ENCODE measurements at places on chromosomes 12 and 14. TPM values are rescaled to one million over a fixed set of nuclear protein-coding genes. Genes with fewer than 3 reads are reported as not detected.

GRCh38 chr14:81400852-81401251 is 728 bp upstream of the STON2 start:
- DNase-seq: no peak

The IL25 gene
- total RNA-seq: not detected

DNA sequence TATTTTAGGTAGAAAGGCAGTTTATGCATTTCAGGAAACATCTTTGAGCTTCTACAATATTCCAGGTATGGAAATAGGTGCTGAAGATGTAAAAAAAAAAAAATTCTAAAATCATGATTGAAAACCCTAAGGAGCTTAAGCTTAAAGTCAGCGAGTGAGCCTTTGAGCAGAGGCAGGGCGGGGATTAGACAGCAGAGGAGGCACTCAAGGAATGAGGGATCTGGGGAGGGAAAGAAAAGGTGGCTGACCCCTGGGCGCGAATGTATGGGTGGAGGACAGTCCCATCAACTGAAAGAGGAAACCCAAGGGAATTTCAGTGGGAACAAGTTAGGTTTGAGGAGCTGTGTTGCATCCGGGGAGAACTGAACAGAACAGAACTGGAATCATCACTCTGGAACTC is 6.4 kb upstream of the PTMS start:
- DNase-seq: no peak

DNA sequence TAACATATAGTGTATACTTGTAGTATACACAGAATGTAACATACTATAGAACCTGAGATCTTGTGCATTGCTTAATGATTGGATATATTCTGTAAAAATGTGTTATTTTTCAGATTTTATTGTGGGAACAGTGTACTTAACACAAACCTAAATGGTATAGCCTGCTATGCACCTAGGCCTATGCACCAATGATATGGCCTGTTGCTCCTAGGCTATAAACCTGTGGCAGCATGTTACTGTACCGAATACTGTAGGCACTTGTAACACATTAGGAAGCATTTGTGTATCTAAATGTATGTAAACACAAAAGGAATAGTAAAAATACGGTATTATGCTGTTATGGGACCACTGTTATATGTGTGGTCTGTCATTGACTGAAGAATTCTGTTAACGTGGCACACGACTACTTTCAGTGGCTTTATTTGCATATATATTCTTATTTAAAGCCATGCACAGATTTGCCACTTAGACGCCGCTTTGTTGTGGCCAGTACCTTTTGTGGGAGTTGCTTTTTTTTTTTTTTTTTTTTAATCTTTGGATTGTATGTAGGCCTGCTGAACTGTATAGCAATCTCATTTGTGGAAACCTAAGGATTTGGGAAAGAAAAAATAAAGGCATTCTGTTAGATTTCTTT is 7.4 kb downstream of the PAPOLA start:
- no peak for DNase-seq

DNA sequence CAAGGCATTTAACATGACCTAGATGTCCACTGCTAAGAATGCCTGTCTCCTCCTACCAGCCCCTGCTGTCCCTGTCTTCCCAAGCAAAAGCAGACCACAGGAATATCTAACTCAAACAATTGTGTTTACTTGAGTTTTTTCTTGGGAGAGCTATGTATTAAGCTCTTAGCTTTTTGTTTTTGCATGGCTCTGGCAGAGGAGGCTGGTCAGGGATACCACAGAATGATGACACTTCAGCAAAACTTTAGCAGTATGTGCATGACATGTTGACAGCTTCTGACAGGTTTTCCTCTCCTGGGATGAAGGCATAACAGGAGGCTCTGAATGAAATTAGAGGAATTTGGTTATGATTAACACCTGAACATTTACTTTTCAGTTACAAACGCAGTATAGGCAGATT is 6.9 kb downstream of the TMBIM6 start:
- no peak for DNase-seq

- no peak for DNase-seq
These were observed 205.5 kb upstream of the IGF1 start for GRCh38 chr12:102685841-102686240.

The CCNT1 gene
- 37.3 TPM for total RNA-seq

- no peak for DNase-seq
These were observed 29.1 kb upstream of the ANO6 start for GRCh38 chr12:45186762-45187161.

The POTEG gene
- 1.7 TPM for total RNA-seq

DNA sequence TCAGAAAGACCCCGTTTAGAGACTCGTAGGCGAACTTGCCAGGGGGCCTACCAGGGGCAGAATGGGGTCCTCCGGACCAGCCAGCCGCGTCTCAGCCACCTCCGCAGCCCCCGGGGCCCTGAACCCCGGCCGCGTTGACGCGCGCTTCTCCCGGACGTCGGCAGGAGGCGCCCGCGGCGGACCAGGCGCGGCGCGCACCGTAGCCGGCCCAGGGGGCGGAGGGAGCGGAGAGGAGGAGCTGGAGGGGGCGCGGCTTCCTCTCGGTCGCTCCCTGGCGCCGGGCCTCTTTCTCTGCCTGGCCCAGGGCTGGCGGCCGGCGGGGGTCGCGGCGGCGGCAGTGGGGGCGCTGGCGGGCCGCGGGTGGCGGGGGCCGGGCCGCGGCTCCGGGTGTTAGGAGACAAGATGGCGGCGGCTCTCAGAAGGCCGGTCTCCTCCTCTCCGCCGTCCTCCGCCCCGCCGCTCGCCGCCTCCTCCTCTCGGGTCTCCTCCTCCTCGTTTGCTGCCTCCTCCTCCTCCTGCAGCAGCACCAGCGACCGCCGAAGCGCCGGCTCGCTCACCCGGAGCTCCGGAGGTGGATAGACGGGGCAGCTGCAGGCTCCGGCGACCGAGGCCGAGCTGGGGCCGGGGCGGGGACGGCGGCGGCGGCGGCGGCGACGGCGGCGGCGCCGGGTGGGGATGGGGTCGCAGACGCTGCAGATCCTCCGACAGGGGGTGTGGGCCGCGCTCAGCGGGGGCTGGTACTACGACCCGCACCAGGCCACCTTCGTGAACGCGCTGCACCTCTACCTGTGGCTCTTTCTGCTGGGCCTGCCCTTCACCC is at the start of gene PCNX1:
Gene PCNX1 (plus strand): TSS at position 284 of the 820 bp plus-strand sequence. CDS start 392 bp downstream, at position 676.
- no peak for DNase-seq

DNA sequence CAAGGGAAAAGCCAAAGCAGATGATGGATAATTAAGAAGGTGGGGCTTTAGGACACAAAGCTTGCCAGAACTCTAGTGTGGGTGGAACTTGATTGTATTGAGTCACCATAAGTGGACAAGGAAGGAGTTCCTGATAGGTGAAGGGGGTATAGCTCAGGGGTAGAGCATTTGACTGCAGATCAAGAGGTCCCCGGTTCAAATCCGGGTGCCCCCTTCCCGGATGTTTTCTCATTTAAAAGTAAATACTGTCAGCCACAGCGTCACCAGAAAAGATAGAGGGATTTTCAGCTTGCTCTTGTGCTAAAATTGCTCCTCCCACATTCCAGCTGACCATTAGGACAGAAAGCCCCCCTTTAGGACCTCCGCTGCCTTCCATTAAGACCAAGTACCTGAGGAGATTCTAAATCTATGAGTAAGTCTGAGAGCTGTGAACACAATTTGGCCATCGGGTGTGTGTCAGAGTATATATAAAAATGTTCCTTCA is 36.6 kb downstream of the DCAF4 start:
- DNase-seq: no peak

- DNase-seq: no peak
These were observed 16.5 kb upstream of the DYRK2 start for GRCh38 chr12:67632005-67632404.

The STON2 gene
- 0.29 TPM for total RNA-seq

DNA sequence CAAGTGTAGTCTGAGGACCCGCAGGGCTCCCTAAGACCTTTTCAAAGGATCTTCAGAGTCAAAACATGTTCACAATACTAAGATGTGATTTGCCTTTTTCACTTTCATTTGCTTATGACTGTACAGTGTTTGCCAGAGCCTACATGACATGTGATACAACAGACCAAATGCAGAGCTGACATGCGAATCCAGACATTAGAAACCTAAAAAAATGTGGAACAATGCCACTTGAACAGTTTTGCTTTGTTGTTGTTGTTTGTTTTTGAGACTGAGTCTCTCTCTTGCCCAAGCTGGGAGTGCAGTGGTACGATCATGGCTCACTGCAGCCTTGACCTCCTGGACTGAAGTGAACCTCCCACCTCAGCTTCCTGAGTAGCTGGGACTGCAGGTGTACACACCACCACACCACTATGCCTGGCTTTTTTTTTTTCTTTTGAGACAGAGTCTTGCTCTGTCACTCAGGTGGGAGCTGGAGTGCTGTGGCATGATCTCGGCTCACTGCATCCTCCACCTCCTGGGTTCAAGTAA is 5.3 kb upstream of the RAB35 start:
- peak; percentile 88 for DNase-seq

GRCh38 chr14:77786148-77786547 is 13.8 kb upstream of the ADCK1 start:
- DNase-seq: no peak

DNA sequence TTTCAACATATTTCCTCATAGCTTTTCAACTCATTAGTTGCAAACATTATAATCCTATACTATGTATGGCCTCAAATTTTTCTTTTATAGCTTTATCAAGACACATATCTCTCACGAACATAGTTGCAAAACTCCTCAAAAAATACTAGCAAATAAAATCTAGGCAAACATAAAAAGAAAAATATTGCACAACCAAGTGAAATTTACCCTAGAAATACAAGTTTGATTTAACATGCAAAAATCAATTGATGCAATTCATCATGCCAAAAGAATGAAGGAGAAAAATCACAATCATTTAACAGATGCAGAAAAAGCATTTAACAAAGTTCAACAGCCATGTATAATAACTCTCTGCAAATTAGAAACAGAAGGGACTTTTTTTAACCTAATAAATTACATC is 33.3 kb upstream of the KCNH5 start:
- DNase-seq: no peak

The SLCO1A2 gene
- total RNA-seq: not detected

DNA sequence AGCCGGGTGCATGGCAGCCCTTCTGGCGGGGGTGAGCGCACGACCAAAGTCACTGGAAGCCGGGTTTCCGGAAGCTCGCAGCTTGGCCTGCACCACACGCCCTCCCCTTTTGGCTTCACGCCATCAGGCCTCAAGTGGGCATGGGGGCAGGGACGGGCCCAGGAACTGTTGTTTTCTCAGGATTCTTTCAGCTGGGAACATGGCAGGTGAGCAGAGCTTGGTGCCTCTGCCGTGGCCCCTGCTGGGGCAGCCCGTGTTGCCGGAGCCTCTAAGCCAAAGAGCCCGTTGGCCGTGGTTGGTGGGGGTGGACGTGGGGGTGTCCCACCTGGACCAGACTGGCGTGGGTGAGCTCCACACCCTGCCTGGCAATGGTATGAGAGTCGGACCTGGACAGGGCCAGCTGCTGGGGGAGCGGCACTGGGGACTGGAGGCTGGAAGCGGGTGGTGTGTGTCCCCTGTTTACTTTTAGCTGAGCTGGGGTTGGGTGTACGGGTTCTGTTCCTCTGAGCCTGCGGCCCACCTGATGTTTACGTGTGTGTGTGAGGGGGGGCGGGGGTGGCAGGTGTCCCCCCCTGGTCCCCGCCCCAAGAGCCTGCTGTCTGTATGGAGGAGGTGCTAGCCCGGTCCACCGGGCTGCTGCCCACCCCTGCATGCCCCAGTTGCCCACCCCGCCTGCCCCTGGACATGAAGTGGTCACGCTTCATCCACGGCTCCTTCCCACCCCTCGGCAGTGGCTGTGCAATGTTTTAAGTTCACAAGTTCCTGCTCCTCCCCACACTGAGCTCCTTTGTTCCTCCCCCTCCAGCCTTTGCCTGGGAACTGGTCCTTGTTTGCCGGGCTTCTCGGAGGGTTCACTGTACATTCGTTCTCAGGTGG is 28.7 kb upstream of the PLD4 start:
- DNase-seq: no peak

- DNase-seq: peak; percentile 81
These were observed 99.1 kb upstream of the NAP1L1 start for GRCh38 chr12:76183459-76184186.

DNA sequence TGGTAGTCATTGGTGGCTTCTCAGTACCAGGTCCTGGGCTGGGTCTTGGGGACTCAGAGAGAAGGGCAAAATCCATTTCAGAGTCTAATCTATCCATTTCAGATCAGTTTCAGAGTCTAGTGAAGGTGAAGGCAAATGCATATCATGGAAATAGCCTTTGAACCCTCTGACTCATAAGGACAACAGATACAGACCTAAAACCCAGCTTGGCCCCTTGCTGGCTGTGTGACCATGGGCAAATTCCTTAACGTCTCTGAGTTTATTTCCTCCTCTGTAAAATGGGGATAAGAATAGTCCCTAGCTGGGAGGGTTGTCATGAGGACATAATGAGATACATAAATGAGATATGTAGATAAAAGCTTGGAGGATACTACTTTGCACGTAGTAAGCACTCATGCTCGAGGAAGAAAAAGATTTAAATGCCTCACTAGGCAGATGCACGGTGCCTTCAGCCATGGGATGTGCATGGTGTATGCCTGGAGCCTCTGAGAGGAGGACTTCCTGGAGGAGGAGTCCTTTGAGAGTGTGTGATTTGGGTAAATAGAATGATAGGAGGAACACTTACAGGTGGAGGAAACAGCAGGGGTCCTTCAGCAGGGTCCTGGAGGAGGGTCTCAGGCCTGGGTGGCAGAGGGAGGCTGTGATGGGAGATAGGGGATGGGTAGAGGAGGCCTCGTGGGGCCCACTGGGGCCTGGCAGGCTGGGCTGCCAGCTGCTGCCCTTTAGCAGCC is 8.0 kb downstream of the DTX1 start:
- no peak for DNase-seq

The IL26 gene
- total RNA-seq: not detected

DNA sequence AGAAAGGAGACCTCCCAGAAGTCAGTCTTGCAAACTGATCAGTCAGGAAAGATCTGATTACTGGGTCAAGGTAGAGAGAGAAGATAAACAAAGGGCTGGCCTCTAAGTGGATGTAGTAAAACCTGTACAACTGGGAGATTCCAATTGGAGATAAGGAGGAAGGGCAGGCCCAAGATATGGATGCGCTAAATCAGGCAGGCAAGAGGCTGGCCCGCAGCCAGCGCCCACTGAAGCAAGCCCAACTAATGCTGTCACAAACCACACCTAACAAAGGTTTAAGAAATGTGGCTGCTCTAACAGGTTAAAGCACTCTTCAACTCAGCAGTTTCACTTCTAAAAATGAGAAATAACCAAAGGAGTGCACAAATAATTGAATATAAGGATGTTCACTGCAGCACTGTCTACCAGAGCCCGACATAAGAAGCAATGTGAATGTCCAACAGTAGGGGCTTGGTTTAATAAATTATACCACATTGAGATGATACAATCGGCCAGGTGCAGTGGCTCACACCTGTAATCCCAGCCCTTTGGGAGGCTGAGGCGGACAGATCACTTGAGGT is 4.7 kb downstream of the GLTP start:
- DNase-seq: no peak

The KRT78 gene
- total RNA-seq: not detected

GRCh38 chr12:62983594-62983993 is 48.6 kb upstream of the PPM1H start:
- DNase-seq: no peak

The BTG1 gene
- total RNA-seq: 194 TPM

- no peak for DNase-seq
These were observed 112.3 kb upstream of the DNM1L start for GRCh38 chr12:32566663-32567295.

GRCh38 chr12:79326663-79327062 is 364.1 kb downstream of the PAWR start:
- DNase-seq: no peak

GRCh38 chr12:61713121-61713520 is 547.1 kb upstream of the USP15 start:
- no peak for DNase-seq

The SLC17A8 gene
- not detected for total RNA-seq

The TMEM19 gene
- 44.8 TPM for total RNA-seq

GRCh38 chr12:49584591-49584990 is 16.6 kb upstream of the MCRS1 start:
- no peak for DNase-seq
